ENCODE measurements at places on chromosomes 7 and 10. TPM values are rescaled to one million over a fixed set of nuclear protein-coding genes. Genes with fewer than 3 reads are reported as not detected.
A peak's percentile ranks its signal among the peaks of the same experiment; 100 is the strongest.

RELN gene
- total RNA-seq = 0.47 TPM

POP7 gene
- total RNA-seq = 19.2 TPM

PNLIPRP3 gene
- total RNA-seq = 0.32 TPM

GRCh38 chr10:44458671-44459413, 73.9 kb upstream of the CXCL12 start:
- no peaks in the 10 kb centered on the region for H3K36me3 ChIP-seq
- H3K27ac ChIP-seq = no peak overlapping the region
- H3K27me3 ChIP-seq = no peaks in the 10 kb centered on the region

- no peak for DNase-seq
- no peak overlapping the region for H3K27ac ChIP-seq
- no peak overlapping the region for H3K4me3 ChIP-seq
- no peaks in the 10 kb centered on the region for H3K4me1 ChIP-seq
Measured at GRCh38 chr7:69105092-69105491, 493.2 kb upstream of the AUTS2 start.

DNA sequence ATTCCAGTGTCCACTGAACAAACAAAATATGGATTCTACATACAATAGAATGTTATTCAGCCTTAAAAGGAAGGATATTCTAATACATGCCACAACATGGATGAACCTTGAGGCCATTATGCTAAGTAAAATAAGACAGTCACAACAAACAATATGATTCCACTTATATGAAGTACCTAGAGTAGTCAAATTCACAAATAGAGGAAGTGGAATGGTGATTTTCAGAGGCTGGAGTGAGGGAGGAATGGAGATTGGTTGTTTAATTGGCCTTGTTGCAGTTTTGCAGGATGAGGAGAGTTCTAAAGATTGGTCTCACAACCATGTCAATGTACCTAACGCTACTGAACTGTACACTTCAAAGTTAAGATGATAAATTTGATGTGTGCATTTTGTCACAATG, 119.6 kb downstream of the CHN2 start:
- peaks cover 1% of the 10 kb centered on the region for H3K4me1 ChIP-seq
- H3K27ac ChIP-seq = no peak overlapping the region
- H3K4me3 ChIP-seq = no peak overlapping the region
- no peak for DNase-seq

DNA sequence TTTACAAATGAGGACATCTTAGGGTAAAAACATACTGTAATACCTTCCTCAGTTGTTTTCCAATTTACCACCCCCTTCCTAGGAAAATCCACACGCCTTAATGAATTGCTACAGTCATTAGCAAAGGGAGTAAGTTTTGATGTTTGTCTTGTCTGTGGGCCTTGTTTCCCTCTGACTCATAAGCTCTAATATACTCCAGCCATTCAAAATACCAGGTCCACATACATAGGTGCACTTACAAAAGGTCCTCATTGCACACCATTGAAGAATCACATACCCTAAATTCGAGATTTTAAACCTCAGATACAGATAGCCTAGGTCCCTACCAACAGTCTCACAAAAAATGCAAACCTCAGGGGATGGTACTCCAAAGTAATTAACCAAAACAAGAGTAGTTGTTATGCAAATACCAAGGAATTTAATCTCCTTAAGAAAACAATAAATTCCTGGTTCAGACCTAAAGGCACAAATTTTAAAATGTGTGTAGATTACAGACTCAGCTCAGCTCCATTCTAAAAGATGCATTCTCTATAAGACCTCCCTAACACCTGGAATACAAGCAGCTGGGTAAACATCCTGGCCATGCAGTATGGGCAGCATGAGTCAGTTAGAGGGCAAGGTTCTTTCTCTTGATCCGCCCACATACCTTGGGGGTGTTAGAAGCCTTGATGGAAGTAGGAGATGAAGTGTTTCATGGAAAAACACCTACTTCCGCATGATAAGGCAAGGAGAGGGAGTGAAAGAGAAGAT, 3.0 kb upstream of the LIPK start:
- DNase-seq = peak; percentile 31
- no peaks in the 10 kb centered on the region for H3K4me1 ChIP-seq
- no peaks in the 10 kb centered on the region for H3K36me3 ChIP-seq
- no peak overlapping the region for H3K27ac ChIP-seq
- H3K4me3 ChIP-seq = no peak overlapping the region

DNA sequence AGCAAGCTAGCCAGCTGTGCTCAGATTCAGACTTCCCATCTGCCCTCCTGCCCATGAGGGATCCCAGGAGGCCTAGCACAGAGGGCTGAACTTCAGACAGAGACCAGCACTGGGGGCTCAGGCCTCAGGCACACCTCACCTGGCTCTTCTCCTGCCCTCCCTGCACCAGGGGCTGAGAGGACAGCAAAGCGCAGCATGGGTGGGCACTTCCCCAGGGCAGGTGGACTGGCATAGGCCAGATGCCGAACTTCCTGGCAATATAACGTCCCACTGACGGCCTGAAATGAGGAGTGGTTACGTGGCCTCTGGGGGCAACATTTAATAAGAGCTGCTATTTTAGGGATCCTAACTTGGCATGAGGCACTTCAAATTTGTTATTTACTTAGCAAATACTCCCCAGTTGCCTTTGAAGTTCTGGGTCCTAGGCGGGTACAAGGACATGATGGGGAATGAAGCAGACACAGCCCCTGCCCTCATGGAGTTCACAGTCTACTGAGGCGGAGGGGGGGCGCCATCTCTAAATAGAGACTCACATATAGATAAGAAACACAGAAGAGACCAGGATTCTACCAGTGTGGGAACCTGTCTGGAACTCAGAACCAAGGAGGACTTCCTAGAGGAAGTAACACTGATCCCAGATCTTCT, 101.8 kb upstream of the ZMIZ1 start:
- no peaks in the 10 kb centered on the region for H3K36me3 ChIP-seq

DNA sequence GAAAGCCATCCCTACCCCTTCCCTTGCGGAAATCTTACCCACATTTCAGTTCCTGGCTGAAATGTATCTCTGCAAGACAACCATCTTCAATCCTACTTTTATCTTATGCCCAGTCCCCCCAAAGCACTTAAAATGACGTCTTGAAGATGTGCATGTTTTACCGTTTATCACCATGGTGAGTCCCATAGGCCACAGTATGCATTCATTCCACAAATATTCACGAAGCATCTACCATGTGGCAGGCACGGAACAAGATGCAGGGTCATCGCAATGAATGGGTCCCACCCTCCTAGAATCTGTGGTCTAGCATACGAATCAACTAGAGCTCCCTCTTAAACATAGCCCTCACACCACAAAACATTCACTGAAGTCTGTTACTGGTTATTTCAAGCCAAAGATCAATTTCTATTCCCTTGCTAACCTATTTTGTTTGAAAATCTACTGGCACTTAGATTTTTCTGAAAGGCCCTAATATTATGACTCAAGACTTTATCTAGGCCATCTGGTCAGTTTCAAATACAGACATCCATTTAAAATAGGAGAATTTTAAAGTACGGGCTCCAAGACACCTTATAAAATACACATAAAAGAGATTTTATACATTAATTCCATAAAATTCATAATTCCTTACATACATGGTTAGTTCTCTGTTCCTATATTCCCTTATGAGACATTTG, 99.4 kb downstream of the PARD3 start:
- peaks cover 10% of the 10 kb centered on the region for H3K4me1 ChIP-seq
- DNase-seq = no peak
- H3K27ac ChIP-seq = no peak overlapping the region
- no peaks in the 10 kb centered on the region for H3K27me3 ChIP-seq

DNA sequence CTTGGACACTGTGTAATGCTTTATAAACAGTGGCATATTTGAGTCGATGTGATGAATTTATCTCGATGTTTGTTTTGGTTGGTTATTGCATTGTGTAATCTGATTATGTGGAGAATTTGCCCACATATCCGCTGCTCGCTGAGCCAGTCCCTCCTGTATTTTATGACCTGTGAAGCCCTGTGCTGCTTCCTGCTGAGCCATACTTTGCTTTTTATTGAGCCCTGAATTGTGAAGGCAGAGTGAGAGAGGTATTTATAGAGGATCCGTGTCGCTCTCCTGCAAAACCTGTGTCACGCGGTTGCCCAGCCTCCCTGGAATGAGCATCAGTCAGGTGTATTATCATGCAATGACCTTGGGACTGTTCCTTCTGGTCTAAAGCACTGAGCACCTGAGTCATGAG, 253.7 kb downstream of the ARHGAP21 start:
- H3K36me3 ChIP-seq = no peaks in the 10 kb centered on the region
- peak; percentile 47 for DNase-seq
- H3K4me3 ChIP-seq = no peak overlapping the region
- H3K27me3 ChIP-seq = no peaks in the 10 kb centered on the region
- no peaks in the 10 kb centered on the region for H3K4me1 ChIP-seq

GRCh38 chr7:105268511-105269392, 120.0 kb downstream of the SRPK2 start:
- H3K27me3 ChIP-seq = no peaks in the 10 kb centered on the region
- no peaks in the 10 kb centered on the region for H3K4me1 ChIP-seq
- peak overlapping the region; percentile 35 for H3K4me3 ChIP-seq
- no peaks in the 10 kb centered on the region for H3K36me3 ChIP-seq
- H3K27ac ChIP-seq = peak overlapping the region; percentile 60

GRCh38 chr7:105816266-105816843, 60.0 kb downstream of the ATXN7L1 start:
- H3K36me3 ChIP-seq = no peaks in the 10 kb centered on the region
- H3K27ac ChIP-seq = no peak overlapping the region
- no peak overlapping the region for H3K4me3 ChIP-seq
- DNase-seq = no peak

Measured in pancreas (tissue), 10 donors.